ENCODE measurements at places on chromosomes 11 and 22.

DNA sequence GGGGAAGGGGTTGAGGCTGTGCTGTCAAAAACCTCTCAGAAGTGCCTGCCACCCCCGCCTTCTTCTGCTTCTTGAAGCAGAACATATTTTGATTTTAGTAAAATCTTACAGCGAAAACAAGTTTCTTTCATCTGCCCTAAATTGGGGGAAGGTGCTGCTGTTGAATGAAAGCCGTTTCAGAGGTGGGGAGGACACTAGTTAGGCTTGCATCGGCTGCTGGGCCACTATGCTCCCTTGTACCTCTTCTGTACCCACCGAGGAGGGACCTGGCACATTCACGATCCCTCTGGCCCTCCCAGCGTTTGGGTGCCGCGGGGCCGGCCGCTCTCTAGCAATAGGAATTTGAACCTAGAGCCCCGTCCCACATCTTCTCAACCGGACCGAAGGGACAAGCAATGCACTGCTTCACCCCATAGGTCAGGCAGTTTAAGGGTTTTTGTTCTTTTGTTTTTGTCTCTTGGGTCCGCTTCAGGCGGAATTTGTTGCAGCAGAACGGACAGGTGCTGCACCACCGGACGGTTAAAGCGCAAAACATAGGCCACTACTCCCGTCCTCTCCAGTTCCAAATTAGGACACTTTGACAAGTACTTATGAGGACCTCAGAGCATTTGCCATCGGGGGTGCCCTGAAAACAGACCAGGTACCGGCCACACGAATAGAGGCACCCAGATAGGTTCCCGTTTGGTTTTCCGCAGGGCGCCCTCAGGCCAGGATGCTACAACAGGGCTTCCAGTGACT is 5.6 kb downstream of the SLC6A5 start:
- no peak for DNase-seq

DNA sequence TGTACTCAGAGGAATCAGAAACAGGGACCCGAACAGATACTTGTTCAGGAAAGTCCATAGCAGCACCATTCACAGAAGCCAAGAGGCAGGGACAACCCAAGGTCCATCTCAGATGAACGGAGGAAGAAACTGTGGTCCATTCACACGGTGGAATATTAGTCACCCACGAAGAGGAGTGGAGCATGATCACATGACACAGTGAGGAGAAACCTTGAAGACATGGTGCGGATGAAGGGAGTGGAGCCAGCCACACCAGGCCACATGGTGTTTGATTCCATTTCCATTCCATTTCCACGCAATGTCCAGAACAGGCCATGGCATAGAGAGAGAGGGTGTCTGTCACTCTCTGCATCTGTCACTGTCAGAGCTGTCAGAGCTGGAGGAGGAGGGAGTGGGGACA is 30.7 kb downstream of the NADSYN1 start:
- DNase-seq: no peak

- no peak for DNase-seq
Measured at GRCh38 chr11:110513846-110514437, 84.2 kb downstream of the FDX1 start.

DNA sequence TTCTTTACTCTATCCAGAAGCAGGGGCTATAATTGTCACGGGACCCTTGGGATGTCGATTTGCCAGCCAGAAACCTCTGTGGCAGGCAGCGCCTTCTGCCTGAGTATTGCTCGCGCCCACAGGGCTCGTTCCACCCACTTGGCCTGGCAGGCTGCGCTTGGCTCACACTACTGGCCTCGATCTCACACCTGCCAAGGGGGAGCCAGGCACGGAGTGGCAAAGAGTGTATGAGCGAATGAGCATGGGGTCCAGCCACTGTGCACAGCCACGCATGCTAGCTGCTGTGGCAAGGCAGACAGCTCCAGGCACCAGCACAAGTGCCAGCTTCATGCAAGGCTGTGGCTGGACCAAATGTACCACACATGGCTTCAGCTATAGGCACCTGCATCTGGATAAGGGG is 599.8 kb downstream of the DLG2 start:
- DNase-seq: no peak

- DNase-seq: no peak
Measured at GRCh38 chr11:132770829-132771530, 761.3 kb downstream of the OPCML start.

DNA sequence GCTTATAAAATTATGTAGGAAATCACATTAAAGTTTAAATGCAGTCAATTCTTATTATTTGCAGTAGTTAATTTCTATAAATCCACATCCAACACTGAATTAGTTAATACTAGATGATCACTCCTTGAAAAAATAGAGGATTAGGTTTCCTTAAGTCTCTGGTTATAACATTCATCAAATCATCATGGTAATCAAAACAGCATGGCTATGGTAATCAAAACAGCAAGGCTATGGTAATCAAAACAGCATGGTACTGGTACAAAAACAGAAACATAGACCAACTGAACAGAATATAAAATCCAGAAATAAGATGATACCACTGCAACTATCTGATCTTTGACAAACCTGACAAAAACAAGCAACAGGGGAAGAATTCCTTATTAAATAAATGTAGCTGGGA is 814.6 kb upstream of the CCDC179 start:
- no peak for DNase-seq

DNA sequence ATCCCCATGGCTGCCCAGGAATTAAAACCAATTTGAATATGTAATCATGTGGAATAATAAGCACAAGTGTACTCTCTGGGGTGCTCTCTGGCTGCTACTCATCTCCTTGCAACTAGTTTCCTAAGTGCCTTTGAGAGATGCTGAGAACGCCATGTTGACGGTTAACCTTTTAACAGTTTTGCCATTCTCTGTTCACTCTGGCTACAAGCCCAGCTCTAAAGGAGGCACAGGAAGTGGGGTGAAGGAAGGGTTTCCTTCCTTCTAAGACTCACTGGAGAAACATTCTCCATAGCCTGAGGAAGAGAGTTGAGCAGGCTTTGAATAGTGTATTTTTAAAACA is 122.0 kb upstream of the ZC3H12C start:
- no peak for DNase-seq

DNA sequence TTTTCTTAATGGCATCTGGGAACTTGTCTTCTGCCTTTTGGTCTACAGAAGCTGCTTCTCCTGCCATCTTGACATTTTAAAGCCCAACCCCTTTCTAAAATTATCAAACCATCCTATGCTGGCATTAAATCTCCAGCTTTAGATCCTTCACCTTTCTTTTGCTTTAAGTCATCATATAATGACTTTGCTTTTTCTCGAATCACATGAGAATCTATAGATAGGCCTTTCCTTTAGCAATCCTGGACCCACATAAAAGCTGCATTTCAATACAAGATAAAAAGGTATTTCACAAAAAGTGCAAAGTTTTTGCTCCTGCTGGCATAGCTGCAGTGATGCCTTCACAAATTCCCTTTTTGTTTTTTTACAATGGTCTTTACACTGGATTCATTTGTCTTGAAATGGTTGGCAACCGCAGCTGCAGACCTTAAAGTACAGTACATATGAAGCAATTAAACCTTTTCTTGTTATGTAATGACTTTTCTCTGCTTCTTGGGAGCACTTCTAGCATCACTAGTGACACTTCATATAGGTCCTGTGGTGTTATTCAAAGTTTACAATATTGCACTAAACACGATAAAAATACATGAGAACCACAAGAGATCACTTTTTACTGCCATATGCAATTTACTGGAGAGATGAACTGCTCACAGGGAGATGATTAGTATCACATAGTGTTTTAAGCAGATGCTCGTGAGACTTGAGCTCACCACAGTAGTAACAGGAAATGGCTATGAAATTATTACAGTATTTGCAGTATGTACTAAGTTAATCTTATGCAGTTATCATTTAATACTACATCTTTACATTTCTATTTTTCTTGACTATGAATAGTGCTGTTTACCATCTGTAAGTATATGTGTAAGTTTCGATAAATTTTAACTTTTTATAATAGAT is 41.6 kb downstream of the ACER3 start:
- no peak for DNase-seq

- no peak for DNase-seq
Measured at GRCh38 chr11:125227151-125227550, 62.6 kb downstream of the PKNOX2 start.

DNA sequence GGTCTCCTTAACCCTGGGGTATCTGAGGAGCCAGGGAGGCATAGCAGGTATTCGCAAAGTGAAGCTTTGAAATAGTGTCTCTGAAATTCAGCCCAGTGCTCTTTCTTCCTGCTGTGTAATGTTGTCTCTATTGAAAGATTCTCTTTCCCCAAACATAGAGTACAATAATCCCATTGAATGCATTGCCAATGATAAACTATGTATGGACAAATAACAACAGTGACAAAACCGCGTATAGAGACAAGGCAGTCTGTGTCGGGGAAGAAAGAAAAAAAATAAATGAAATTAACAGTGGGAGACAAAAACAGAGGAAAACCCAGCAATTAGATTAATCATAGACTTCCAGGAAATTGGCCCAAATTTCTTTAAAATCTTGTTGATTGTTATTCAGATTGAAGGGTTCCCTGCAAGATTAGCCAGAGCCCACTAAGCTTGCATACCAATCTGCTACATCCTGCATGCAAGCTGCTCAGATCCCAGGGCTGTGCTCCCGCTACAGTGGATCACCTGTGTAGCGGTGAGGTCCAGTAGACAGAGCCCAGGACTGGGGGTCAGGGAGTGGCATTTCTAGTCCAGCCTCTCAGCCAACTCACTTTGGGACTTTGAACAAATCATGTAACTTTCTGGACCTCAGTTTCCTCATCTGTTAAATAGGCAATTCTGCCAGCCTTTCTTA is 492.8 kb downstream of the INSC start:
- no peak for DNase-seq

GRCh38 chr11:78022397-78023396 is at the start of gene KCTD14:
Gene KCTD14 (minus strand): TSS chr11:78023276. CDS start chr11:78023249, 27 bp downstream.
- DNase-seq: no peak

DNA sequence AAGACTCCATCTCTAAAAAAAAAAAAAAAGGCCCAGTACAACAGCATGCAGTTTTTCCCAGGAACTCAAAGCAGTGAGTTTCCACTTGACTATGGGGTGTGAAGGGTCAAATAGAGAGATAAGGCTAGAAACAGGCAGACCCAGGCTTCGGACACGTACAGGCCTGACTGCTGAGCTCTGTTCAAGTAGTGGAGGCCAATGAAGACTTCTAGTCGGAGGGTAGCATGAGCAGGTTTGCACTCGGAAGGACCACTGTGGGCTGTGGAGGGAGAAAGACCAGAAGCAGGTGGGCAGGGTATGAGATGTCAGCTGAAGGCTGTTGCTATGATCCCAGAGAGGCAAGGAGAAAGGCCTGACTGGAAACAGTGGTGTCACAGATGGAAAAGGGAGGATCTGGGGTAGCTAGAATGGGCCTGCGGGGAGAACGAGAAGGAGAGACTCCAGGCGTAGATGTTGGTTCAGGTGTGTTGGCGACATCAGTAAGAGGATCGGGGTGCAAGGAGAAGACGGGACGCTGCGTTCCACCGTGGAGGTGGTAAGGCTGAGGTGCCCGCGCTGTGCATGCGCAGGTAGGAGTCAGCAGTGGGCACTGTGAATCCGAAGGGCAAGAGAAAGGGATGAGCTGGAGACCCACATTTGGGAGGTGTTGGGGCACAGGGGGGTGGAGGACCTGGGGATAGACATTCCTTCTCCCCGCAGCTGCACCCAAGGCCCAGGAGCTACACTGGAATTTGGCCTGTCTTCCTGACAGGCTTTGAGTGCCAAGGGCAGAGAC is 49.4 kb upstream of the RAB1B start:
- DNase-seq: no peak

DNA sequence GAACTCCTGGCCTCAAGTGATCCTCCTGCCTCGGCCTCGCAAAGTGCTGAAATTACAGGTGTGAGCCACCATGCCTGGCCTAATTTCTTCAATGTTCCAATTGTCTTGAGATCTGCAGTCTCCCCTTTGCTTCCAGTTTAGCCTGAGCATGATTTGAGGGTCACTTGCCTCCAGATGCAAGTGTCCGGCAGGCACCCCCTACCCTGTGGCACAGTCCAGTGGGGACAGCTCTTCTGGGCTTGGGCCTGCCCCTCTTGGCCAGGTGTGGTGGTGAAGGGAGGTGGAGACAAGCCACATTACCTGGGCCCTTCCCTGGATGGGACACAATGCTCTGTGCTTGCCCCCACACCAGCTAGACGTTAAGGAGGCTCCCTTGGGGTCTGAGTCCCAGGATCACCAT is 21.3 kb upstream of the CACNG2 start:
- no peak for DNase-seq

DNA sequence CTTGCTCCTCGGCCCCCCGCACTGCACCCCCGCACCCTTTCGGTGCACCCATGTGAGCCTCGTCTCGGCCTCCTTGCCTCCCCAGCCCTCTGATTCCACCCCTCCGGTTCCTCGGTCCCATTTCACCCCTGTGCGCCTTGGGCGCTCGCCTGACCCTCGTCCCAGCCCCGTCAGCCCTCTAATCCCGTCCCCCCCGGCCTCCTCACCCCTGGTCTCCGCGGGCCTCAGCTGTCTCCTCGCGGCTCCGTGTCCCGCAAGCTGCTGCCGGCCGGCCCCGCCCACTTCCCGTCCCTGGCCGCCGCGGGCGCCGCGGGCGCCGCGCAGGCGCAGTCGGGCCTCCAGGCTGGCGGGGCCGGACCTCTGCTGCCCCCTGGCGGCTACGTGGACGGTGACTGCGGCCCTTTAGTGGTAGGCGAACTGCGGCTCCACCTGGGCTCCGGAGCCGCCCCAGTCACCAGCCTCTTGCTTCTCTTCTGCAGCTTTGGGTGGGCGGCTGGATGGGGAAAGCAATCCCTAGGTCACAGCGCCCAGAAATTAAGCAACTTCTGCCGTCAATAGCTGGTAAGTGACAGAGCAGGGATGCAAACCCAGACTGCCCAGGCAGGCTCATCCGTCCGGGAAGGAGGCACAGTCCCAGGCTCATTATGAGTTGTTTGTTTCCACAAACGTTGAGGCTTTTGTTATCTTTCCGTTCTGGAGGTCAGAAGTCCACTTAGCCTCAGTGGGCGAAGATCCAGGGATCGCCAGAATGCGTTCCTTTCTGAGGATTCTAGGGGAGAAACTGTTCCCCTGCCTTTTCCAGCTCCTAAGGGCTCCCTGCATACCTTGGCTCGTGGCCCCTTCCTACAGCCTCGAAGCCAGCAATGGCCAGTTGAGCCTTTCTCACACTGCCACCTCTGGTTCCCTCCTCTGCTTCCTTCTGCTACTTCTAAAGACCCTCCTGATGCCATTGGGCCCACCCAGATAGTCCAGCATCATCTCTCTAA is at the start of gene PPM1F:
PPM1F (minus strand) TSS at position 263 of the 986 bp plus-strand sequence. CDS start 6,800 bp downstream, outside the sequence.
- peak; percentile 83 for DNase-seq

DNA sequence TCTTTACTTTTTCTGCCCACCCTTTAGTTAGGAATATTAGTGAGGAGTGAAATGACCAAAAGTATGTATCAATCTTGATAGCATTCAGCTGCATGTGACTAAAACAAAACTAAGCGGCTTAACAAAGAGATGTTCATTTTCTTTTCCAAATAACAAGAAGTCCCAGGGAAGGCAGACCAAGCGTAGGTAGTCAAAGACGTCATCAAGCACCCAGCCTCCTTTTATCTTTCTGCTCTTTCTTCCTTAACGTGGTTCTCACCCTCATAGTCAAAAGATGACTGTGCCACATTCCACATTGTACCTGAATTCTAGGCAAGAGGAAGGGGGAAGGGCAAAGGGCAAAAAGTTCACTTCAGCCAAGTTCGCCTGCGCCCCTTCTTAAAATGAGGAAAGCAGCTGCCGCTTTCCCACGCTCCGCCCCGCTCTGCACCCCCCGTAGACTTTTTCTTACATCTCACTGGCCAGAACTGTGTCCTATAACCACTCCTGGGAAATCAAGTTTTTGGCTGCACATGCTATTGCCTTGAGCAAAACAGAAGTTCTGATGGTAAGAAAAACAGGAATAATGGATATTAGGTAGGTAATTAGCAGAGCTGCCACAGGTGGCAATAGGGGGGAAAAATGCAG is 14.6 kb upstream of the PGM2L1 start:
- no peak for DNase-seq

GRCh38 chr11:112581747-112582146 is 321.1 kb upstream of the PLET1 start:
- no peak for DNase-seq

GRCh38 chr22:32731372-32731771 is 70.1 kb upstream of the TIMP3 start:
- DNase-seq: no peak
